Heart left ventricle (tissue), 16 donors: ENCODE measurements at places on chromosomes 7 and 10. TPM values are rescaled to one million over a fixed set of nuclear protein-coding genes. Genes with fewer than 3 reads are reported as not detected.

ZC3HAV1L gene
- 6.0 TPM for total RNA-seq

RELN gene
- total RNA-seq = 1.4 TPM

NKX1-2 gene
- total RNA-seq = not detected

HOXA9 gene
- 0.29 TPM for total RNA-seq

MYO1G gene
- total RNA-seq = 19.0 TPM

MYL7 gene
- total RNA-seq = 1,926 TPM

TMEM243 gene
- total RNA-seq = 7.9 TPM

EBF3 gene
- total RNA-seq = 8.8 TPM

PDK4 gene
- total RNA-seq = 2,756 TPM

GIMAP2 gene
- 3.1 TPM for total RNA-seq

LRMDA gene
- 34.4 TPM for total RNA-seq

CYP3A5 gene
- not detected for total RNA-seq
